ACHN (cell line): ENCODE measurements at places on chromosomes 2 and 18.

- no peak for DNase-seq
Observed at GRCh38 chr18:70423988-70424387, 135.1 kb downstream of the SOCS6 start.

DNA sequence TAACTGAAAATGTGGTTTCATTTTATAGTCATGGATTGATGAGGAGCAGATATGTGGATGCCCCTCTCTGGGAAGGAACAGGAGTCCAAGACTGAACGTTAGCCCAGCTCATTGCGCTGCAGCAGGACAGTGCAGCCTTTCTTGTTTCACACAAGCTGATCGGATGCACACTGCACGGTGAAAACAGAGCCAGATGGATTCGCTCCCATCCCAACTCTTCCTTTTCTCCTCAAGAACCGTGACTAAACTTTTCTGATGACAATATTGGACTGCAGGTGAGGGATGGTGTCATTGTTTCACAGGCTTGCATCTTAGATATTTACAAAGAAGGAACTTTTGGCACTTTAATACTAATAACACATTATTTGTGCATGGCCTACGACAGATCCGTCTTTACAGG is 33.8 kb upstream of the COPS8 start:
- DNase-seq: no peak

- no peak for DNase-seq
Observed at GRCh38 chr2:106130251-106130998, 63.7 kb downstream of the UXS1 start.

- no peak for DNase-seq
Observed at GRCh38 chr2:170824526-170825015, 7.9 kb downstream of the GAD1 start.

- no peak for DNase-seq
Observed at GRCh38 chr2:56202381-56203121, 18.8 kb downstream of the CCDC85A start.

- no peak for DNase-seq
Observed at GRCh38 chr2:65501074-65501473, 68.7 kb upstream of the SPRED2 start.

DNA sequence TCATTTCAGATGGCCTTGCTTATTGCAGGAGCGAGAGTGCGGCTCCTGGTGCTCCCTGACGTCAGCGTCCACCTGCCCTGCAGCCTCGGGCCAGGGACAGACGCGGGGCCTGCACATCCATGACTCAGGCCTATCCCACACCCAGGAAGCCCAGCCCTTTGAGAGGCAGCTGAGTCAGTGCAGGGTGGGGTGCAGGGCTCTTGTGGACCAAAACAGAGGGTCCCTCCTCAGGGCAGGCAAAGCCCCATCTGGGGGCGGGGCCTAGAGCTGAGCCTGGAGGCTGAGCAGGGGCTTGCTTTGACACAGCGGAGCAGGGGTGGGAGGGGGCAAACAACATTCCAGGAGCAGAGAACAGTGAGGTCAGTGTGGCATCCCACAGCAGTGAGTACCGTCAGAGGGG is 7.7 kb upstream of the ARHGEF4 start:
- peak; percentile 10 for DNase-seq

DNA sequence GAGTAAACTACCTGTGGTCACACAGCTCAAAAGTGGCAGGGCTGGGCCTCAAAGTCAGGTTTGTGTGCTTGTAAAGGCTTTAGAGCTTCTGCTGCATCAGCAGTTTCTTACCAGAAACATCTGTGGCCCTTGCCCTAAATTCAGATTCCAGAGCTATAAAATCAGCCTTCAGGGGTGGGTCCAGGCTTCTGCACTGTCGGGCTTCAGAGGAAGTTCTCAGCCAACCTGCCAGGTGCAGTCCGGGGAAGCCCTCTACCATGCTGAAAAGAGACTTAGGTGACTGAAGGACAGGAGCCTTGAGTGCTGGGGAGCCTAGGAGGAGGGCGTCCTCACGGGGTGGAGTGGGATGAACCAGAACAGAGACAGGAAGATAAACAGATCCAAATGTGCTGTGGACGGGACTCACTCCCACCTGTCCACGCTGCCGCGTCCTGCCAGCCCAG is 69.9 kb upstream of the HS6ST1 start:
- DNase-seq: no peak

DNA sequence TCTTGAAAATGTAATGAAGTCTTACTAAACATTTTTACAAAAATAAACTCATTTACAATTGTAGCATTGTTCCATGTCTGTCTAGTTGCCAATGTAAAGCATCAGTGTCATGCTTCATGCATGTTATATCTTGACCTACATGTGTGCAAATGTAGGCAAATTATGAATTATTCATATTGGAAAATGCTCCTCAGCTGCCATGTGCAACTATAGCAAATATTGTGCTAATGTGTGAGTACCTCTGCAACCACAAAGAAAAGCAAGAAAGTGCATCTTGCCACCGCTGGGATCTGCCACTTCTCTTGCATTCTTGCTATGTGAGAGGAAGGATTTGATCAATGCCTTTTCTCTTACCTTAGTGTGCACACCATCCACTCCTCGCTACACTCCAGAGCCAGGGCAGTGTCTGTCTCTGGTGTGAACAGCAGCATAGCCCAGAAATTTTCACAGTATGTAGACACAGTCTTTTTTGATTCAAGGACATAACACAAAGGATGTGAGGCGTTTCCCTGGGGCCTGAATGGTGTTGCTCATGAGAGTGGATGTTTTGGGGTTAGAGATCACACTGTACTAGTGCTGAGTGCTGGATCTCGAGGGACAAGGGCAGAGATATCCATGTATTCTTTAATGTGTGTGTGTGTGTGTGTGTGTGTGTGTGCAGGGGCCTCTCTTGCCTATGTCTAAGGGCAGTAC is 47.6 kb upstream of the HAAO start:
- no peak for DNase-seq

DNA sequence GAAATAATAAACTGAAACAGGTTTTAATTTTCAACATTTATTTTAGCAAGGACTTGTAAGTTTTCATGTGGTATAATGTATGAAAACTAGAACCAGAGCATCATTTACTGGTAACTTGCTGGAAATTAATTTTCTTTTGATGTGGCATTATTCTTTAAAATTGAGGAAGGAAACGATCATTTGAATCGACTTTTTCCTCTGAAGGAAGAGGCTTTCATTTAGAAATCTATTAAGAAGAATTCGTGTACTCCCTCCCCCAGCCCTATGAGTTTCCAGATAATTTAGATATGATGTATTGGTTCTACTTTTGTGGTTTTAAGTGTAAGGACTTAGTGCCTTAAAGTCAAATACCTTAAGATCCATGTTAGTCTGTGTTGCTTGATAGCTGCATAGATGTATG is 2.5 kb downstream of the BABAM2 start:
- no peak for DNase-seq

GRCh38 chr2:74191596-74192380 is 6.6 kb upstream of the MTHFD2 start:
- DNase-seq: no peak

GRCh38 chr2:151280271-151280670 is 9.2 kb downstream of the NMI start:
- DNase-seq: no peak

- DNase-seq: peak; percentile 21
Observed at GRCh38 chr2:30231996-30232800, 864 bp downstream of the LBH start.

- peak; percentile 27 for DNase-seq
Observed at GRCh38 chr2:119549241-119549640, 5.0 kb downstream of the CFAP221 start.

DNA sequence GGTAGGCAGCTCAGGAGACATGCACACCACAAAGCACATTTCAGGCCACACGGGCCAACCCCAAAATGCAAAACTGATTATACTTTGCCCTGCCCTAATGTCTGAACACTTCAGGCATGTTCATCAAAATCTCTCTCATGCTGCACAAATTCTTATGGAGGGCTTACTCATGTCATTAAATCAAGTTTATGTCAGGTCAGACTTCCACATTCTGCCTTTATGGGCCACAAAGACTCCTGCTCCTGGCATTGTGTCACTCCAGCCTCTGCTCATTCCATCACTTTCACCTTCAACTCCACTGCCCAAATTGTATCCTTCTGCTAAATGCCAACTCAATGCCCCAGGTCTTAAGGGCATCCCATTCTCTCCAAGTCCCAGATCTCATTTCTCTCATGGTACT is 9.2 kb downstream of the UXS1 start:
- DNase-seq: no peak

DNA sequence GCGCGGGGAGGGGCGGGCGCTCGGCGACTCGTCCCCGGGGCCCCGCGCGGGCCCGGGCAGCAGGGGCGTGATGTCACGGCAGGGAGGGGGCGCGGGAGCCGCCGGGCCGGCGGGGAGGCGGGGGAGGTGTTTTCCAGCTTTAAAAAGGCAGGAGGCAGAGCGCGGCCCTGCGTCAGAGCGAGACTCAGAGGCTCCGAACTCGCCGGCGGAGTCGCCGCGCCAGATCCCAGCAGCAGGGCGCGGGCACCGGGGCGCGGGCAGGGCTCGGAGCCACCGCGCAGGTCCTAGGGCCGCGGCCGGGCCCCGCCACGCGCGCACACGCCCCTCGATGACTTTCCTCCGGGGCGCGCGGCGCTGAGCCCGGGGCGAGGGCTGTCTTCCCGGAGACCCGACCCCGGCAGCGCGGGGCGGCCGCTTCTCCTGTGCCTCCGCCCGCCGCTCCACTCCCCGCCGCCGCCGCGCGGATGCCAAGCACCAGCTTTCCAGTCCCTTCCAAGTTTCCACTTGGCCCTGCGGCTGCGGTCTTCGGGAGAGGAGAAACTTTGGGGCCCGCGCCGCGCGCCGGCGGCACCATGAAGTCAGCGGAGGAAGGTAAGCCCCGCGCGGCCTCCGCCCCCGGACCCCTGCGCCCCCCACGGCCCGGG is at the start of gene NFATC1:
Gene NFATC1, plus strand, starts transcription at position 170 of the 644 bp plus-strand sequence. Its CDS starts 295 bp downstream, at position 465.
- DNase-seq: peak; percentile 61

DNA sequence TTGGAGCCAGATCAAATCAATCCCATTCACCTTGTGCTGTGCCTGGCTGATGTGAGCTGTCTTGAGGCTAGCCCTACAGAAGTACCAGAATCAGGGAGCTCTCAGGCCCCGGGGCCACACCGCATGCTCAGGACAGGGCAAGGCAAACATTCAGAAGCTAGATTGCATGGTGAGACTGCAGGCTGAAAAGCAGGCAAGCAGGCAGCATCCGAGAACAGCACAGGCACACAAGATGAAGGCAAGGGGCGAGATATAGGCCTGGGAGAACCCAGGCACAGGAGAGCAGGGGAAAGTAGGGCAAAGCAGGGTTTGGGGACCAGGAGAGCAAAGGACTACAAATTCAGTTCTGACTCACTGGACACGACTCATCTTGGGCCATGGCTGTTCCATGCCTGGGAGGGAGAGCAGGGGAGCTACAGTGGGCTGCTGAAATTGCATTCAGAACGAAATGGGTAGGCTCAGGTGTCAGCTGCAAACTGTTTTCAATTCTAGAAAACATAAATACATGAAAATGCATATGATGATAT is 59.6 kb downstream of the GALNT14 start:
- DNase-seq: peak; percentile 34

DNA sequence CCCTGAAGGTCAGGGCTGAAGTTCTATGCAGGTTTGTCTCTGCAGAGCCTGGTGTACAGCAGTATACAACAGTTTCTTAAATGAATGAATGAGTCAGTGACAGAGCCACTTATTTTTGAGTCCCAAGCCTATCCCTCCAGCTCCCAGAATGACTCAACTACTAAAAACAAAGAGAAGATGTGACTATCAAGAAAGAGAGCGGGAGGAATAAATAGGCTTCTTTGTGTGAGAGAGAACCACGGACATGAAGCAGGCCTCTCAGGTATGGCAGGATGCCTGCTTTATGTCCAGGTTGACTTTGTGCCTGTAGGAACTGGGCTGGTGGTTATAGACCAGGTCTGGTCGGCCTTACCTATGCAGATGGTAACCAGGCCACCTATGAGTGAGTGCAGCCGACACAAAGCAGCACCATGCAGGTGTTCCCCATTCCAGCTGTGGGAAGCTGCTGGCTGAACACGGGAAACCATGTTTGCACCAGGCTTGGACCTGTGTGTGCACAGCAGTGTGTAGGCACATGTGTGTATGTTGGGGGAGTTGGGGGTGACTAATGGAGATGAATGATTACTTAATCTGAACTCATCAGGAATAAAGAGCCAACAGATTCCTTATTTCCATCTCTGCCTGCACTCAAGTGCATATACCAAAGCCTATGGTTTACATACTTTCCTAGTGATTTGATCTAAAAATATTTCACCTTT is 171.0 kb downstream of the OSR1 start:
- no peak for DNase-seq

DNA sequence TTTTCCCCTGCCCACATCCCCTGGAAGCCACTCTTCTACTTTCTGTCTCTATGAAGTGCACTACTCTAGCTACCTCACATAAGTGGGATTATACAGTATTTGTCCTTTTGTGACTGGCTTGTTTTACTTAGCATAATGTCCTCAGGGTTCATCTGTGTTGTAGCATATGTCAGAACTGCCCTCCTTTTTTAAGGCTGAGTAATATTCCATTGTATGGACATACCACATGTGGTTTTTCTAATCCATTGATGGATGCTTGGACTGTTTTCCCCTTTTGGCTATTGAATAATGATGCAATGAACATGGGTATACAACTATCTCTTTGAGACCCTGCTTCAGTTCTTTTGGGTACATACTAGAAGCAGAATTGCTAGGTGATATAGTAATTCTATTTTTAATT is 95.9 kb downstream of the PRKCE start:
- no peak for DNase-seq

- no peak for DNase-seq
Observed at GRCh38 chr2:64137996-64138395, 6.2 kb downstream of the PELI1 start.

GRCh38 chr2:8640498-8640897 is 41.4 kb upstream of the ID2 start:
- DNase-seq: no peak

GRCh38 chr2:128408349-128409305 is 90.0 kb upstream of the HS6ST1 start:
- DNase-seq: no peak

DNA sequence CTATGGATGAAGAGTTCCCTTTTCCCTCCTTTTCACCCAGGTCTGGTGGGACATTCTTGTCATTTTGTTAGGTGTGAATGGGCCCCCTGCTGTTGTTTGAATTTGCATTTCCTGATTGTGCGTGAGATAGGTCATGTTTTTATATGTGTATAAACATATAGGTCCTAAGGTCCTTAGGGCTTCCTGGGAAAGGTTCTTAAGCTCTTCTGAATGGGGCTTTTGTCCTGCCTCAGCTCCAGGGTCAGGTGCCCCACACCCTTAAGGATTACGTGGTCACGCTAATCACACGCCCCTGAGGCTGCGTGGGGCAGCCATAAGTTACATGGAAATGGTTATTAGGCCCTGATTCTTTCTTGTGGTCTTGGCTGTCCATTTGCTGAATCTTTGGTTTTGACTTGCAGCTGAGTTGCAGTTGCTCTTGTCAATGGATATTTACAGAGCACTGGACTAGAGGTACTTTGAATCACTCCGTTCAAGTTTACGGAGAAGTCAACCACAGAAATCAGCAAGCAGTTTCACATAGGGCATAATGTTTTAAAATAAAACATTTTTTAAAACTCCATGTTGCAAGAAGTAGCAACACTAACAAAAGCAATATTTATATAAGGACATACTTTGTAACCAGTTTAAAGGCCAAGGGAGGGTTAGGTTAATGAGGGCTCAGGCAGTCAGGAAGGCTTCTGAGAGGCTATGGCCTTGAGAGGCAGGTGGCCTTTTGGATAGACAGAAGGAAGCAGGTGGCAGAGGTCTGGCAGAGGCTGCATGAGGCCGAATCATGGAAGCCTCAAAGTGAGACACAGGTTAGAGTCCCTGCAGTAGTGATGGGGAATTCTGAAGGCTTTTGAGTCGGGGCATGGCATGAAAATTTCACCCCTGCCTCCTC is 24.2 kb downstream of the LIPG start:
- no peak for DNase-seq

GRCh38 chr18:74249181-74249968 is 42.4 kb downstream of the CYB5A start:
- no peak for DNase-seq
